Natural killer cell treated with Interleukin-12 subunit alpha and Interleukin-12 subunit beta and Interleukin-15 and Interleukin-18, amount 100 ng/mL, for 72 hours (primary cell): ENCODE measurements at places on chromosomes 16 and 17. TPM values are rescaled to one million over a fixed set of nuclear protein-coding genes. Genes with fewer than 3 reads are reported as not detected.

TMEM186 gene
- 11.8 TPM for total RNA-seq

SCNN1G gene
- total RNA-seq, result not detected

KRTAP4-3 gene
- total RNA-seq, result not detected

KRT39 gene
- not detected for total RNA-seq

ITGAD gene
- total RNA-seq, result 0.47 TPM

TTYH2 gene
- 1.5 TPM for total RNA-seq

TP53TG3C gene
- not detected for total RNA-seq

SLFN12 gene
- 59.4 TPM for total RNA-seq

FAM171A2 gene
- not detected for total RNA-seq

TMEM238L gene
- total RNA-seq, result not detected

BCAS3 gene
- total RNA-seq, result 19.5 TPM

GUCY2D gene
- not detected for total RNA-seq

GNG13 gene
- total RNA-seq, result not detected

FMNL1 gene
- 280 TPM for total RNA-seq

TADA2A gene
- total RNA-seq, result 55.4 TPM

SOX15 gene
- total RNA-seq, result not detected

USP32 gene
- 58.7 TPM for total RNA-seq

SLC6A2 gene
- not detected for total RNA-seq

CDH15 gene
- not detected for total RNA-seq

MFAP4 gene
- total RNA-seq, result not detected

PRSS36 gene
- total RNA-seq, result 1.5 TPM

FBXO39 gene
- 0.55 TPM for total RNA-seq

MYH1 gene
- not detected for total RNA-seq
